ENCODE measurements at places on chromosomes 2 and 18.

DNA sequence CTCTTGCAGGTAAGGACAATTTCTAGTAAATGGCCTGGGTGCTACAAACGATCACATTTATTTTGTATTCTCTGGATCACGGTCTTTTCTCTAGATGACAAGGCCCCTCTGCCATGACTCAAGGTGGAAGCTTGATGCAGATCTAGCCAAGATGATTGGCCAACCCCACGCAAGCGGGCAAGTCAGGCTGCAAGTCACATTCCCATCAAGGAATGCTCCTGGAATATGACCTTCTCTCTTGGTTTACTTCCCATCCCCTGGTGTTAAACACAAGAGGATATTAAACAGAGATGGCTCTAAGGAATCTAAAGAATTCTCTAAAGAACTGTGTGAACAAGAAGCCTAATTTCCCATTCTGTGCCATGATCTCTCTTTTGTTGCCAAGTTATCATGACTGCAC is 97.3 kb upstream of the SERPINE2 start:
- no peak for DNase-seq
- no peak overlapping the region for H3K4me3 ChIP-seq
- H3K36me3 ChIP-seq = no peaks in the 10 kb centered on the region
- no peak overlapping the region for H3K27ac ChIP-seq

DNA sequence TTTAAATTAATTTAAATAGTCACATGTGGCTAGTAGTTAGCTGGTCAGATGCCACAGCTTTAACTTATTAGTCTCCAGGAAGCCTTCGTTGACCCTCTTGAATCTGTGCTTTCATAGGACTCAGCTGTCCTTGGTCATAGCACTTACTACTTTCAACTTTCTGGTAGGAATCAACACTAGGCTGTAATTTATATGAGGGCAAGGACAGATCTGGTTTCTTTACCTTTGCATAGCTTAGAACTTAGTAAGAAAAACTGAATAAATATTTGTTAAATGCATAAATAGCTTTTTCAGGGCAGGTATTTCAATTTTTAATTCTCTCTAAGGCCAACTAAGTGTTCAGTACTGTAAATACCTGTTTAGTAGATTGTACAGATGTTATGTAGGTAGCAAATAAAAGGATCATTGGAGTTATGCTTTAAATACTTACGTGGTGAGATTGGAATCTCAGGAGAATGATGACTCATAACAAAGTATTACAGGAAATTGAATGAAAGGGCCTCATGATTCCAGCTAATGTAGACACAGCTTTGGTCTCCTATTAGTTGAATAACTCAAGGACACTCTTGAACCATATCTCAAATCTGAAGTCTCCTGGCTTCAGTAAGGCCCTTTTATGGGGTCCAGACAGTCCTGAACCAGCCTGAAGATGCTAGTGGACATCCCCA is 2.6 kb downstream of the CLIP4 start:
- DNase-seq = no peak
- peak overlapping the region; percentile 18 for H3K27ac ChIP-seq
- peaks cover 21% of the 10 kb centered on the region for H3K36me3 ChIP-seq
- H3K4me1 ChIP-seq = peaks cover 57% of the 10 kb centered on the region

DNA sequence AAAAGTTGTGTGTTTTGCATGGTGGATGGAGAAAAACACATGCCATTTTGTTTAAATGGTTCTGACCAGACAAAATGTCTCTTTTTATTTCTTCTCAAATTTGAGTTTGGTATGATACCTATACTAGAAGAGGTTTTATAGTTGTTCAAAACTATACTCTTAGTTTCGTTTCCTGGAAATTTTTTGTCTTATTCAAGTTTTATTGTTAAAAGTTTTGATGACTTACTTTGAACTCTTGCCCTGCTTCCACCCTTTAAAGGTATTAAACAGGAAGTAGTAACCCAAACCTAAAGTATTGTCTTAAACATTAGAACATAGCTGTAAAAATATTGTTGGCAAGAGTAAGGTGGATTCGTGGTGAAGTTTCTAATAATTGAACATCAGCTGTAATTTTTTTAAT is 98.2 kb downstream of the BABAM2 start:
- no peak for DNase-seq
- no peak overlapping the region for H3K27ac ChIP-seq
- no peak overlapping the region for H3K4me3 ChIP-seq
- no peaks in the 10 kb centered on the region for H3K27me3 ChIP-seq
- peaks cover 21% of the 10 kb centered on the region for H3K36me3 ChIP-seq

DNA sequence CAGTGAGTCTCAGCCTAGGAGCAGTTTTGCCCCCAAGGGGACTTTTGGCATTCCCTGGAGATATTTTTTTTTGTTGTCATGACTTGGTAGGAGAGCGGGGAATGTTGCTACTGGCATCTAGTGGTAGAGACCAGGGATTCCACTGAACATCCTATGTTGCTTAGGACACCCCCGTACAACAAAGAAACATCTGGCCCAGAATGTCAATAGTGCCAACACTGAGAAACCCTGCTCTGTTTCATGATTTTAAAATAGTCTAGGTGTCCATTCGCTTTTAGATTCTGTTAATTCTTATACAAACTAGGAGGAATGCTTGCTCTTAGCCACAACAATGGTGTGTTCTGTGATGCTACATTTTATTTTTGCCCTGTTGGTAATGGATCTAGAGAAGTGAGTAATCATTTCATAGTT is 225.8 kb upstream of the SIX3 start:
- H3K27ac ChIP-seq = no peak overlapping the region
- no peaks in the 10 kb centered on the region for H3K36me3 ChIP-seq

GRCh38 chr2:231679908-231680284 is 28.4 kb upstream of the PTMA start:
- DNase-seq = no peak
- no peak overlapping the region for H3K27ac ChIP-seq
- peaks cover 16% of the 10 kb centered on the region for H3K27me3 ChIP-seq
- peaks cover 2% of the 10 kb centered on the region for H3K36me3 ChIP-seq
- H3K4me1 ChIP-seq = peaks cover 13% of the 10 kb centered on the region

DNA sequence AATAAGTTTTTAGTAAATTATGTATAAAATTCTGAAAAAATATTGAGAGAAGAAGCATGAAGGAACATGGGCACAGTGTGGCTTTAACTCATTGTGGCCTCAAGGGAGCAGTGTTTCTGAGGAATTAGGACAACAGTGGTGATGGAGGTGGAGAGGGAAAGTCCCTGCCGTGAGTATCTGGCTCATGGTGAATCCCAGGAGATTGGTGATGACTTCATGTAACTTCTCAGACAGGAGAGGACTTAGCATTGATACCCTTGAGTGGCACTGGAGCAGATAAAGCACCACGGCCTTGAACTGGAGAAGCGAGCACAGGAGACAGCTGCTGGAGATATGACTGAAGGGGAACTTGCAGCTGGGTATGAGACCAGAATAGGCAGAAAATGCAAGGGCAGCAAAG is 35.0 kb upstream of the LRP1B start:
- no peak overlapping the region for H3K27ac ChIP-seq
- H3K36me3 ChIP-seq = no peaks in the 10 kb centered on the region
- H3K4me3 ChIP-seq = no peak overlapping the region
- no peaks in the 10 kb centered on the region for H3K4me1 ChIP-seq

- H3K4me3 ChIP-seq = no peak overlapping the region
- DNase-seq = no peak
- no peak overlapping the region for H3K27ac ChIP-seq
- no peaks in the 10 kb centered on the region for H3K27me3 ChIP-seq
Measured at GRCh38 chr2:58890865-58891525, 649.9 kb upstream of the FANCL start.
